ENCODE measurements at places on chromosomes 5 and 9.

DNA sequence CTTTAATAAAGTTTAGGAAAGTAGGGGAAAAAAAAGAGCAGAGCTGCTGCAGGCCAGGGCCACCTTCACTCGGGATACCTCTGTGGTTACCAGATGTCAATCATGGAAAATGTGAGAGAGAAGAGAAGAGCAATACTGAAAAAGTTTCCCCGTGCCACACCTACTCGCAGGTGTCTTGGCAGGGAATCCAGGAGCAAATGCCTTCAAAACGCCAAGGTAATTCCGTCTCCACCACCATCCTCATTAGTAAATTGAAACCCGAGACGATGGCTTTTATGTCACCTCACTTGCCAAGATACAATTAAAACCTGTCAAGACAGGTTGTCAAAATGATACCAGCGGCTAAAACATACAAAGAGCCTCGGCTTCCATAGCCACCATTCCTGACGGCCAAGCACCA, 49.7 kb downstream of the FAM81B start:
- no peak for DNase-seq

GRCh38 chr5:59102437-59102836, 519.6 kb downstream of the RAB3C start:
- DNase-seq: no peak

GRCh38 chr5:165304193-165304827, 1798.9 kb downstream of the MAT2B start:
- DNase-seq: no peak

DNA sequence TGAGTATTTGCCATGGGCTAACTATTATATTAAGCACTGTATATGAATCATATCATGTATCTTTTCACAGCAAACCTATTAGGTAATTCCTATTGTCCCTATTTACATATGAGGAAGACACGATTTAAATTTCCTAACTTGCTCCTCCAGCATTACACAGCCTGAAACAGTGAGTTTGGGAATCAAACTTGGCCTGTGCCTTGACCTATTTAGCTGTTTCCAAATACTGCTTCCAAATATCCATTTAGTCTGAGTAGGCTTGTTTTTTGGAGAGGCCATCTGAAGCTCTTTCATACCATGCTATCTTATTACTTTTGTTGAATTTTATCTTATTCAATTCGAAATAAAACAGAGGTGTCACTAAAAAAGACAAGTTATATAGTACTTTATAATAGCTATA, 447.3 kb upstream of the MPDZ start:
- no peak for DNase-seq

DNA sequence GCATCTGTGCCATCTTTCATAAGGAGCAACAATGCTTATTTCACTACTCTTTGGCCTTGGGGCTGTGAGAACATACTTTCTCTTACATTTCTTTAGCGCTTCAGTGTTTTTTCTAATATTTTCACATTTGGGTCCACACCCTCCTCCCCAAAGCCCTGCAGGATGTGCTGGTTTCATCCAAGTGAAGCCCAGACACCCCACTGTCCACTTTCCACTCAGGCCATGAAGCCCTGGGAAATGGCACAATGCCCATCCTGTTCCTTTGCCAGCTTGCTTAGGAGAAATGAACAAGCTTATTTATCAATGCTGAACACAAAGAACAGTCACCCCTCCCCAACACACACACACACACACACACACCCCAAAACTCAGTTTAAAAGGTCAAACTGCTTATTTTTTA, 17.3 kb upstream of the TMOD1 start:
- no peak for DNase-seq

- DNase-seq: no peak
Observed at GRCh38 chr5:127840809-127841208, 137.6 kb downstream of the CCDC192 start.

DNA sequence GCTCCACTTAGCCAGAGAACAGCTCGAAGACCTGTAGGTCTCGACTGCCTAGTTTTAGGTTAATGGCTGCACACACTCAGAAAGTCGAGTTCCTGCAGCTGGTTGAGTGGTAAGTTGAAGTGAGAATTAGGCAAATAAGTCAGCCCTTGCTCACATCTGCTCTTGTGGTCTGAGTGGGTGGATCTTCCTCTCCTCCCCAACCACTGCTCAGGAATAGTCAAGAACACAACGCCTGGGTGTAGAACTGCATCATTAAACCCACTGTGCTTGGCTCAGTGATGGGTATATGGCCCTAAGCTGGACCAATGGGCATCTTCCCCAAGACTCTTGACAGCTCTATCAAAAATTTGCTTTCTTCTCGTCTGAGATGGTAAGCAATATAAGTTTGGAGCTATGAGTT, 20.9 kb upstream of the ADAM19 start:
- DNase-seq: no peak

- peak; percentile 73 for DNase-seq
Observed at GRCh38 chr9:2727966-2728613, 10.8 kb downstream of the KCNV2 start.

GRCh38 chr9:89746385-89747116, 141.7 kb downstream of the GADD45G start:
- DNase-seq: no peak

GRCh38 chr5:75623846-75624245, 12.6 kb downstream of the ANKDD1B start:
- DNase-seq: no peak

GRCh38 chr5:75510417-75510835, 1.0 kb downstream of the CERT1 start:
- no peak for DNase-seq

- DNase-seq: no peak
Observed at GRCh38 chr5:114325541-114325940, 36.3 kb upstream of the KCNN2 start.

DNA sequence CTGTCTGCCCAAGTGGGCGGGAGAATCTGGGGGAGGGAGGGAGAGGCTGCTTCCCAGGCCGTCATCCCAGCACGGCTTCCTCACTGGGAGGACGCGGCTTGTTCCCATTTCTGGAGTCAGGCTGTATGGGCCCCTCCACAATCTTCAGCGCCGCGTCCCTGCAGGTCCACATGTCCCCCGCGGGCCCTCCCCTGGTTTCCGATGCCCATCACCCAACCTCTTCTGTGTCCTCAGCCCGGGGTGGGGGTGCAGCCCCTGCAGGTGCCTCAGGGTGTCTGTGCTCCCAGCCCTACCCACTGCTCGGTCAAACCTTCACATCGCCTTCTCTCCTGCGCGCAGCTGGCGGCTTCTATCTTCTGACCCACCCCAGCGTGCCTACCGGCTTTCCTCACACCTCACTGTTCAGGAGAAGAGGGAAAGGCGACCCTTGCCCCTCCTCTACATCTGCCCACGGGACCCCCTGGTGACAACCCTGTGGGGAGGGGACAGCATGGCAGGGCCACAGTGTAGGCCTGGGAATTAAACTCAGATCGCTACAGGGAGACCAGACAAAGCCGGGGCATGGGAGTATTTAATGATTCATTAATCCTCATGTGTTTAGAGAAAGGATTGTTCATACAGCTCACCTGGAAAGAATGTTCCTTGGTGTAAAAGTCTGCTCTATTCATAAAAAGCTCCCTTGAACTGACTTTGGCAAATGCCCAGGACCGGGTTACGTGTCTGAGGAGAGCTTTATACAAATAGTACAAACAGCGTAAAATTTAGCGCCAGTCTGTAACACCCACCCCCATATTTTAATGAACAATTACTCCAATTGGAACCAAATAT, 145.1 kb downstream of the IRX1 start:
- DNase-seq: no peak

- DNase-seq: no peak
Observed at GRCh38 chr5:142461028-142461590, 136.3 kb upstream of the SPRY4 start.

GRCh38 chr9:100070104-100071041, 28.4 kb downstream of the ERP44 start:
- DNase-seq: peak; percentile 60

- DNase-seq: no peak
Observed at GRCh38 chr5:173869316-173869715, 18.8 kb upstream of the CPEB4 start.

DNA sequence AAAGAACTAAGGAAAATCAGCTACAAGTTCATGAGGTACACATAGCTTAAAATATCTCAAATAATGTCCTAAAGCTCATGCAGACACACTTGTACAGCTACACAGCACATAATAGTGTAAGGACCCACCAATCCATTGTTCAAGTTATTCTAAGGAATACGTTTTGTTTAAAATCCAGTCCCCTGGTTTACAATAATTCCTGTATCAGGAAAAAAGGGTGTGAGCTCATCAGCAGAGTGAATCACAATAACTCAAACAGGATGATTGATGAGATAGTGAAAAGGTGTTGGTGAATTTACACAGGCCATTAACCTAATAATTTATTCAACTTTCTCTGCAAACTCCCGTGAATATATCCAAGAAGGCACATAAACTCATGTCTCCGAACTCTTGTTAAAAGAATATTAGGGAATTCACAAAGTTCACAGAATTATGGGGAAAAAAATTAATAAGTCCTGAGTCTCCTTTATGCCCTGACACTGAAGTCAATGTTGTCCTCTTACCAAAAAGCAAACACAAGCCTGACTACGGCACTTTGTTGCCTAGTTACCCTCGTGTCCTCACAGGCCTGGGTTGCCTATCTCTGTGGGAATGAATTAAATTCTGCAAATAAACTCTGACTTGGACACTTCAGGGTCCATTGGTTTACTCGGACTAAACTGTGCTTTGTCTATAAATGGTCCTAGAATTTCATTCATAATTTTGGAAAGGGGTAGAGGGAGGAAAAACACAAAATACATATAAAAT, 142.8 kb upstream of the PDE4D start:
- no peak for DNase-seq

DNA sequence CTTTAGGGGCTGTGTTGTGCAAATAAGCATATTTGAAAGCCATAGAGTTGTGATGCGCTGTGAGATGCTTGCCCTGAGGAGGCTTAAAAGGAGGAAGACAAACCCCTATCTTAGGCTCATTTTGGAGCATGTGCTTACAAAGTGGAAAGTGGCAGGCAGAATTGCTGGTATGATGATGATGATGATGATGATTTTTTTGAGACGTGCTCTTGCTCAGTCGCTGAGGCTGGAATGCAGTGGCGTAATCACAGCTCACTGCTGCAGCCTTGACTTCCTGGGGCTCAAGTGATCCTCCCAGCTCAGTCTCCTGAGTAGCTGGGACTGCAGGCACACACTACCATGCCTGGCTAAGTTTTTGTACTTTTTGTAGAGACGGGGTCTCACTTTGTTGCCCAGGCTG, 1.7 kb downstream of the CNOT8 start:
- DNase-seq: peak; percentile 36

- no peak for DNase-seq
Observed at GRCh38 chr5:127290946-127291693, 524 bp downstream of the MEGF10 start.

DNA sequence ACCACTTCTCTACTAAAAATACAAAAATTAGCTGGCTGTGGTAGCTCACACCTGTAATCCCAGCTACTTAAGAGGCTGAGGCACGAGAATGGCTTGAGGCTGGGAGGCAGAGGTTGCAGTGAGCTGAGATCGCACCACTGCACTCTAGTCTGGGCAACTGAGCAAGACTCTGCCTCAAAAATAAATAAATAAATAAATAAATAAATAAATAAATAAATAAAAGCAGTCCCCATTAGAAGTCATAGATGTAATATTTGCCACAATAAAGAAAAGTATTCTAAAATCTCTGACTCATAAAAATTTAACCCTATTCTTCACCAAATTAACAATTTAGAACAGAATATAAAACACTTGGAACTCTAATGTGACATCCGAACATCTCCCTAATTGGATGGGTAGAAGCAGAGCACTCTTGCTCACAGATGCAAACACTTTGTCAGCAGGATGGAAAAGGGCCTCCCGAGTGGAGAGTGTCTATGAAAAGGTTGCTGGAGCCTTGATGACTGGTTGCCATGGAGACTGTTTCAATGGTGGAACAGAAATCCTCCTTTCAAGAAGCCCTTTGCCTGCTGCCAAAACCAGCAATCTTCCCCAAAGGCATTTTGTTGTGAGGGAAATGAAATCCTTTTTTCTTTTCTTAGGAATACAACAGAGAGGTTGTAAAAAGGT, 38.9 kb upstream of the TRAF1 start:
- no peak for DNase-seq

DNA sequence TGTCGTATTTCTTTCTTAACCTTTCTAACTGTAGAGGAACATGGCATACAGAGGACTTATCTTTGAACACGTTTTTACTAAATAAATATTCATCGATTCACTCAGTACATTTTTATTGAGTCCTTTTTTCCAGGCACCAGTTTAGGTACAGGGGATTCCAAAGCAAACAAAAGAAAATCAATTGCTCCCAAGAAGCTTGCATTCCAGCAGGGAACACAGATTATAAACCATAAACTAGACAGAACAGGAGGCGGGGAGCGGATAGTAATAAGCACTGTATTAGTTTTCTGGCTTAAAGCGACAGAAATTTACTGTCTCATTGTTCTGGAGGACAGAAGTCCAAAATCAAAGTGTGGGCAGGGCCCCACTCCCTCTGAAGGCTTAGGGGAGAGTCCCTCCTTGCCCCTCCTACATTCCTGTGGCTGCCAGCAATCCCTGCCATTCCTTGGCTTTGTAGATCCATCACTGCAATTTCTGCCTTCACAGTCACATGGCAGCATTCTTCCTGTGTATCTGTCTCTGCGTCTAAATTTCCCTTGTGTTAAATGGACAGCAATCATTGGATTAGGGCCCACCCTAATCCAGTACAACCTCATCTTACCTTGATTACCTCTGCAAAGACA, 115.5 kb downstream of the COL23A1 start:
- no peak for DNase-seq

DNA sequence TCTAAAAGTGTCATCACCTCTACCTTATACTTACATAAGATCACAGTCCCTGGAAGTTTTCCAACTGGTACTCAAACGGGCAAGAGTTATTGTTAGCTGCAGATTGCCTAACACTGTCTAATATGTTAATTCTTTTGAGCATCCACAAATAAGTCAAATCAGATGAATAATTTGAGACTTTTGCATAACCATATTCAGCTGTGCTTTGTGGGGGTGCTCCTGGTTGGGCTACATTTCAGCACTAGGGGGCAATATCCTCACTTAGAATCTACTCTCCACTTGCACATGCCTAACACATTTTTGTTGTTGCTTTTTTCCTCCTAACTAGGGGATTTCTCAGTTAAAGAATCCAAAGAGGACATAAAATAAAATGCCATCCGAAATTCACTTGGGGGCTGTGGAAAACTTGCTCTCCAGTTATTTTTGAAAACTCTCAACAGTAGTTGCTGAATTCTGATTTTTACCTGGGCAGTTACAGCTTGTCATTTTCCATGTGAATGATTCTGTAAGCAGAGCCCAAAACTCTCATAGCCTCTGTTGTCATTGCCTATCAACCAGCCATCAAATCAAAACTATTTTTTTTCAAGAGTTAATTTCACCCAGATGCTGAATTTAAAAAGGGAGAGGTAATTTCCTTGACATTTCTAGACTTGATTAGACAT, 71.5 kb downstream of the TRIM36 start:
- DNase-seq: peak; percentile 14

GRCh38 chr9:133774799-133775198, 36.6 kb upstream of the SARDH start:
- DNase-seq: no peak

GRCh38 chr9:88810826-88811225, 180.4 kb upstream of the S1PR3 start:
- no peak for DNase-seq

All from hematopoietic multipotent progenitor cell treated with erythropoietin and hydrocortisone succinate and interleukin-3 and kit ligand, for 17 days (in vitro differentiated cells).